Stimulated activated CD8-positive, alpha-beta memory T cell treated with anti-CD3 and anti-CD28 coated beads, Interleukin-2, amount 100 ng/mL, for 48 hours (primary cell): ENCODE measurements at places on chromosomes 4 and X.

GRCh38 chr4:181548873-181549575 lies 694.2 kb upstream of the TENM3 start:
- DNase-seq, result no peak

GRCh38 chrX:109629310-109629709 lies 4.3 kb upstream of the KCNE5 start:
- DNase-seq, result no peak

- no peak for DNase-seq
Observed at GRCh38 chr4:155578726-155579370, 87.8 kb upstream of the GUCY1A1 start.

DNA sequence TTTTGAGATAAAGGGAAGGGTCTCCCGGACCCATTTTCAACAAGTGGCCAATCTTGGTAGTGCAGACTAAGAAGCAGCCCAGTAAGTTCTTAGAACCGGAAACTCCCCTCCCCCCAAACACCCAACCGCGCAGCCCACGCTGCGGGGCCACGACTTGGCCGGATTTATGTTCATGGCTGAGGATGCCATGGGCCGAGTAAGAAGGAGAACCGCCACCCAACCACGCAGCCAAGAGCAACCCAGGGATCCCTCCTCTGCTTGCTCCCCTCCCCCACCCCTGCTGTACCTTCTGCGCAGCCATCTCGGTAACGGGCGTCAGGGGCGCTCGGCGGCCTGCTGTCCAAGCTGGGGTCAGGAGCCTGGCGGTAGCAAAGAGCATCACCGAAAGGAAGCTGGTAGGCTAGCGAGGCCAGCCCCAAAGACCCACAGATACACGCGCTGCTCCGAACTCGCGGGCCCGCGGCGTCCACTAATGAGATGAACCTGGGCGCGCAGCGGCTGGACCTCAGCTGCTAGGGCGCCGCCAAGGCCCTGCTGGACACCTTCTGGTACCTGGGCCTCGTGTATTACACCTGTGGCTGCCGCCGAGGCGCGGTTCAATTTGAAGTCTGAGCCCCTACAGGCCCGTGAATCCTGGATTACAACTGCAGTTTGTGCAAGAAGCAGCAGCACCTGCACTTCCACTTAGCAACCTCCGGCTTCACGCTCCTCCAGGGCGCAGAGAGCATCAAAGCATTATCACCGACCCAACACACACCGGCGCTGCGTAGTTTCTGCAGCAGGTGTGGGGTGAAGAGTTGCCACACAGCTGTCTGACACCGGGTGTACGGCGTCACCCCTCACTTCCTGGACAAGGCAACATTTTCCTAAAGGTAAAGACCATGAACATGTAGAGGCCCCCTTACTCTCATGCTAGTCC lies 63.4 kb downstream of the NUDT10 start:
- peak; percentile 35 for DNase-seq

GRCh38 chr4:28082686-28083390 lies 1222.2 kb downstream of the STIM2 start:
- DNase-seq, result no peak

DNA sequence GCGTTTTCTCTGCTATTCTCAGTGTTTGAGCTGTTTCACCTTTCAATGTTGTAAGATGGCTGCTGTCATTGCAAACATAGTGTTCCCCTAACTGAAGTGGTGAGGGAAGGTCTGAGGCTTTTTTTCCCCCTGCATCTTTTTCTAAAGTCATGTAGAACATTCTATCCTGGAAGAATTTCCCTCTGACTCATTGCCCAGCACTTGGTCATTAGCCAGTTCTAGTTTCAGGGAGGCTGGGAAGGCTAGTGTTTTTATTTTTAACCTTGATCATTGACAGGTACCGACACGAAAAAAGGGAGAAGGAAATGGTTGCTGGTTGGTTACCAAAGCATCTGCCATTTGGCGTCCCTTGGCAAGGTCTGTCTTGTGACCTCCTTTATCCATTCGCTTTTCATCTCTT lies 6.6 kb downstream of the LANCL3 start:
- DNase-seq, result no peak

DNA sequence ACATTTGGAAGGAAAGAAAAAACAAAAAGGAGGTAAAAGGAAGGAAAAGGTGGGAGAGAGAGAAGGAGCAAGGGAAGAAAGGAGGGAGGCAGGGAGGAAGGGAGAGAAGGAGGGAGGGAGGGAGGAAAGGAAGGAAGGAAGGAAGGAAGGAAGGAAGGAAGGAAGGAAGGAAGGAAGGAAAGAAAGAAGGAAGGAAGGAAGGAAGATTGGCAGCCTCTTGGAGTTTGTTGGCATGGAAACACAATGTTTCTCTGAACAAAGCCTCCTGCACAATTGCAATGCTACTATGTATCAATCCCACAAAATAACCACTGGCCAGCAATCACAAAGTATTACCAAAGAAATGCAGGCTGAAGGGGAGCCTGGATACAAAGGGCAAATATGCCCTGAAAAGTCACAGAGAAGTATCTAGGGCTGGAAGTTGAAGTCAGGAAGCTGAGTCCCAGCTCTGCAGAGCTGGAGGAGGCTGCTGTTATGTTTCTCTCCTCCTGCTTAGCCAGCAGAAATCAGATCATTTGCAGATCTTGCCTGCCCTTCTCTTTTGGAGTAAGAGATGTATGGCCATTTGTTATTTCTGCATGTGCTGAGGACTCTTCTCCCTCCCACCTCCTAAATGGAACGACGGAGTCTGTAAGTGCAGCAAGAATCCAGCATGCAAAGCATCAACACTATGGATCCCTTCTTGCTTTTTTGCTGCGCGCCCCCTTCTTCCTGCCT lies 195.9 kb upstream of the LDB2 start:
- DNase-seq, result no peak

- DNase-seq, result no peak
Observed at GRCh38 chr4:71444395-71444794, 105.6 kb downstream of the SLC4A4 start.

DNA sequence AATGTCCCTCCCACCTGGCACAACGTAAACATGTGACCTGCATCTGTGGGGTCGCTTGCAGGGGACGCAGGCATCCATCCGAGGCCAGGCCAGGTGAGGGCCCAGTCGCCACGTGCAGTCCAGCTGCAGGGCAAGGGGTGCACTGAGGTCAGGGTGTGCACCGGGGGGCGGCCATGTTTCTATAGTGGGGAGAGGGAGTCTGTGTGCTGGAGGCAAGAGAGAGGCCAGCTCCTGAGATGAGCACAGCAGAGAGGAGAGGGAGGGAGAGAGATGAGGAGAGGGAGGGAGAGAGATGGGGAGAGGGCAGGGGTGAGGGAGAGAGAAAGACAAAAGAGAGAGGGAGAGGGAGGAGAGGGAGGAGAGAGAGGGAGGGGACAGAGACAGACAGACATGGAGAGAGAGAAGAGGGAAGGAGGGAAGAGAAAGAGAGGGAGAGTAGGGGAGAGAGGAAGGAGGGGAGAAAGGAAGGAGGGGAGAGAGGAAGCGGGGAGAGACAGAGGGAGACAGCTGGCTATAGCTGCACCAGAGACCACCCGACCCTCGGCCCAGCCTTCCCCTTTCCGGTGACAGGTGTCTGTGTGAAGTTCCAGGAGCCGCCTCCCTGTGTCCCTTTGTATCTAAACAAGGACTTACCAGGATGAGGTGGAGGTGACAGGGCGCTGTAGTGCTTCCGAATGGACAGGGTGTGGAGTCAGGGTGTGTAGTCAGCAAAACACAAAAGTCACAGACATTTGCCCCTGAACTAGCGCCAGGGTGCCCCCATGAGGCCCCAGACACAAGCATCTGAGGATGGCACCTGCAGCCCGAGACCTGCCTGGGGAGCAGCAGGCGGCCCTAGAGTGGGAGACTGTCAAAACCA lies 68.7 kb downstream of the ADRA2C start:
- no peak for DNase-seq

- DNase-seq, result no peak
Observed at GRCh38 chr4:3215733-3216132, 33.2 kb upstream of the MSANTD1 start.

GRCh38 chr4:1460967-1461868 lies 55.0 kb upstream of the NKX1-1 start:
- no peak for DNase-seq

DNA sequence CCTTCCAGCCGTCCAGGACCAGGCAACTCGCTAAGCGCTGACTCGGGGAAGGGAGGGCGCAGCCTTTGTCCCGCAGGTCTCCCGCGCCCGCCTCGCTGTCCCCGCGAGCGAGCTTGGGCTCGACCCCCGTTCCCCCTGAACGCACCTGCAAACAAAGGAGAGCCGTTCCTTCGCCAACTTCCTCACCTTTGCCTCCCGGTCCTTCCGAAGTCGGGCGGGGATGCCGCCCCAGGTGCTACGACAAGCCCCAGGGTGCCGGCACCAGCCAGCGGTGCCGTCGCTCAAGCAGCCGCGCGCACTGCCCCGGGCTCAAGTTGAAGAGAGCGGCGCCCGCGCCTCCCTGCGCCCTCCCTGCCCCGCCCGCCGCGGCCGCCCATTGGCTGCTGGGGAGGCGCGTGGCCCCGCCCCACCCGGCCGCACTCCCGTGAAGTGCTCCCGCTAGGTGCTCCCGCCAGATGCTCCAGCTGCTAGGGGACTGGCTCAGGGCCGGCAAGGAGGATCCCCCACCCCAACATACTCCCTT lies 107.1 kb downstream of the NSUN7 start:
- DNase-seq, result peak; percentile 38

DNA sequence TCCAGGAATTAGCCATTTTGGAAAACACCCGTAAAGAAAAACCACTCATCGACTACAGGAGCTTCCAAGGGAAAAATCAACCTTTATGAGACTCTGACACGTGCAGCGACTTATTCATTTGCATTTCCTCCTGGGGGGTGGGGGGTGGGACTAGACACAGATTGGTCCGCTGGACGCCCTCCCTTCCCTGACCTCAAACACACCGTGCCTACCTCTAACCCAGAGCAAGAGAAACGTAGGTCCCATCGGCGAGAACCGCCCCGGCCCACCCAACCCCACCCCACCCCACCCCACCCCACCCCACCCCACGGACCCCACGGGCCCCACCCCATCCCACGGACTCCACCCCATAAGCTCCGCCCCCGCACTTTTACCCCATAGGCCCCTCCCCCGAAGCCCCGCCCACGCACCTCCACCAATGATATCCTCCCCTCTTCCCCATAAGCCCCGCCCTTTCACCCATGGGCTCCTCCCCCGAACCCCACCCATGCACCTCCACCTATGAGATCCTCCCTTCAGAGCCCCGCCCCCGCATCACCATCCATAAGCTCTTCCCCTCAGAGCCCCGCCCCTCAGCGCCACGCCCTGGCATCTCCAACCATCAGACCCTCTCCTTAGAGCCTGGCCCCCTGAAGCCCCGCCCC lies 1.1 kb downstream of the GTPBP6 start:
- peak; percentile 97 for DNase-seq

DNA sequence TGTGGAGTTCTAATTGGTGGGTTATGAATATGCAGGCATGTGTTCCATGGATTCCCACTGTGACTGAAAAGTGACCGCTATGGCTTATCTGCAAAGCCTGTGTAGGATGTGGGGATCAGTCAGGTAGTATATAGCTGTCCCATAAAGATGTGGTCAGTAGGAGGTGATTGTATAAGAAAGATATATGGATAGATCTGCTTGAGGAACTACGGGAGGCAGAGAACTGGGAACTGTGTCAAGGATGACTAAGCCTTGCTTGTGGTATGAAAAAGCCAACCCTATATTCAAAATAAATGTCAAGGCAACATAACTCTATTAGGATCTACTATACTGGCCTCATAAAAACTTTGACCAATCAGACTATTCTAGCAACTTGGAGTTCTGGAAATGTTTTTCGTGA lies 185.2 kb downstream of the KLHL4 start:
- no peak for DNase-seq

GRCh38 chr4:7001271-7001670 lies 41.9 kb upstream of the TADA2B start:
- DNase-seq, result no peak

DNA sequence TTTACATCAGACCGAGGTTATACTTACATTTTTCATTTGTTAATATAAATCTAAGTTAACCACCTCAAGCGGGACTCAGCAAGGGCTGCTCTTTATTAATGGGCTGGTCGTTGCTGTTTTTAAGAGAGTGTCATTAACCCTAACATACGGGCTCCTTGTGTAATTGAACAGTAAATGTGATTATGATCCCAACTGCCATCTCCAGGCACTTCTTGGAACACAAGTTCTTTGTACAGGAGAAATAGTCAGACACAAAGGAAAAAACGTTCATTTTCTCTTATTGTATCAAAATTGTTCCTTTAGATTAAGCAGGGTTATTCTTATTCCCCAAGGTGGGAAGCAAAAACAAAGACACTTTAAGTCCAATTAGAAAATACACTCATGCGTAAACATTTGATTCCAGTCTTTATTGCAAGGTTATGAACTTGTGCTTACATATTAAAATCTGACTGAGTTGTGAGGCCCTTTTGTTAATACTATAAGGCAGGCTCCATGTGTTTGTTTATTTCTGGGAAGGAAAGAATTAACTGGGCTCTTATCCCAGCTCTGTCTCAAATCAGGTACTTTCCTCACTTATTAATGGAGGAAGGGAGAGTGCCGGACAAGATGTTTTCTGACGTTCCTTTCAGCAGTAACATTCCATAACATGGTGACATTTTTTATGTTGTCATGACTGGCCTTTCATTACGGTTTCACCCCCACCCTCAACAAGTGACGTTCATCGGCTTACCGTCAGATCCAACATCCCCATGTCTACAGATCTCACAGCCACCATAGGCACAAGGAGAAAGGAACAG lies 95.9 kb downstream of the RASL11B start:
- no peak for DNase-seq

- DNase-seq, result no peak
Observed at GRCh38 chr4:53156896-53157295, 209.0 kb downstream of the SCFD2 start.

GRCh38 chrX:133699023-133699728 lies 283.9 kb upstream of the GPC4 start:
- no peak for DNase-seq

GRCh38 chr4:130233377-130234047 lies 1137.6 kb downstream of the C4orf33 start:
- no peak for DNase-seq

DNA sequence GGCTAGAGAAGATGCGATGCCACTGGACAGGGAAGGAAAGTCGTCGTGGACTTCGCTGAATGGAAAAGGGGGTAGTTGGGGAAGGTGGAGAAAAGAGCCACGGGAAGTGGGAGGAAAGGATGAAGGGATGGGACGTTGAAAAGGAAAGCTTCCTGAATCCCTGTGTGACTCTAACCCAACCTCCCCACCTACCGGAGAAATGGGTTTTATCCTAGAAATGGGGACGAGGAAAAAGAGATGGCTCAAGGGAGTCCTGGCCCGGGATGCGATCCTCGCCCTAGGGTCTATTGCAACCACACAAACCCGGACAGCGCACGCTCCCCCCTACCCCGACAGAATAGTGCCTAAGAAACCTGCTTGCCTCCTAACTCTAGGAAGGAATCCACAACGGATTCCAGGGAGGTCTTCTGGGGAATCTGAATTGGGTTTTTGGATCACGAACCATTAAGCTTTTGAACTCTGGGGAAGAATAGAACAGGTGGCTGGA lies 738 bp upstream of the TSPAN5 start:
- no peak for DNase-seq

DNA sequence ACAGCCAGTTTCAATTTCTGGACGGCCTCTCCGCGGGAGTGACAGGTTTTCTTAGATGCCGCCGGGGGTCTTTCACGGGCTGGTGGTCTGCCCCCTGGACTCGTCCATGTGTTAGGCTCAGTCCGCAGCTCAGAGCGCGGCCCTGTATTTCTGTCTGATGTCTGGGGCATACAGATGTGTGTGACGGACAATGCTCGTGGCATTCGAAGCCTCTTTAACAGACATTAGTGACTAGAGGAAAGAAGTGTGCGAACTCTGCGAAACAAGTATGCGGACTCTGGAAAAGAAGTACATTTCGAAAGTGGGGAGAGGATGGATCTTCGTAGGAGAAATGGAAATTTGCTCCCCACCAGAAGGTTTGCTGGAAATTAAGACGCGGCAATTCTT lies 793 bp upstream of the DCUN1D4 start:
- no peak for DNase-seq

- DNase-seq, result no peak
Observed at GRCh38 chrX:68666580-68666979, 19.1 kb downstream of the STARD8 start.
